ENCODE measurements at places on chromosomes 12 and 14.

DNA sequence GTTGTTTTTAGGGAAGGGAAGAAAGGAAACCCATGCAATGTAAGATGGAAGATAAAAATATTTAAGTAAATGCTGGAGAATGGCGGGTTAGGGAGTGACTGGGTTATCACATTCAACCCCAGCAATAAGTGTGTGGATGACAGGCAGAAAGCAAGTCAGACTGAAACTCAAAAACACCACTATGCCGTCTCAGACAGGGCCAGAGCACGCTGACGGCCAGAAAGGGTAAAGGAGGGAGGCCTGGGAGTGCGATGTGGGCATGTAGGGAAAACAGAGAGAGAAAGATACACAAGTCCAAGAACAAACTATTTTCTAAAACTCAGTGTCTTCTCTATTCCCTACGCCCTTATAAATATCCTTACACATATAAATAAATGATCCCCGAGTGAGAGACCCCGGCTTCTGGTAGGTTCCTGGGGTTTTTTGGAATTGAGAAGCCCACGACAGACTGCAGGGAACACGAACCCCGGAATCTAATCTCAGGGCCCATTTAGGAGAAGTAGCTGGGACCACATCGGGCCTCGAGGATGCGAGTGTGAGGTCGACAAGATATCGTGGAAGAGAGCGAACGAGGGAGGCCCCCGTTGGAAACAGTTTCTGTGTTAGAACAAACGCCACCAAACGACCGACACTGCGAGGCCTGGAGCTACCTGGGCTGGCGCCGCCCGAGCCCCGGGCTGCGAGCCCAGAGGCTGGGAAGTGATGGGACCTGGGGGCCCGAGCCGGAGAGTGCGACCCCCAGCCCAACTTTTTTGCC, 735 bp upstream of the OTX2 start:
- DNase-seq = no peak

DNA sequence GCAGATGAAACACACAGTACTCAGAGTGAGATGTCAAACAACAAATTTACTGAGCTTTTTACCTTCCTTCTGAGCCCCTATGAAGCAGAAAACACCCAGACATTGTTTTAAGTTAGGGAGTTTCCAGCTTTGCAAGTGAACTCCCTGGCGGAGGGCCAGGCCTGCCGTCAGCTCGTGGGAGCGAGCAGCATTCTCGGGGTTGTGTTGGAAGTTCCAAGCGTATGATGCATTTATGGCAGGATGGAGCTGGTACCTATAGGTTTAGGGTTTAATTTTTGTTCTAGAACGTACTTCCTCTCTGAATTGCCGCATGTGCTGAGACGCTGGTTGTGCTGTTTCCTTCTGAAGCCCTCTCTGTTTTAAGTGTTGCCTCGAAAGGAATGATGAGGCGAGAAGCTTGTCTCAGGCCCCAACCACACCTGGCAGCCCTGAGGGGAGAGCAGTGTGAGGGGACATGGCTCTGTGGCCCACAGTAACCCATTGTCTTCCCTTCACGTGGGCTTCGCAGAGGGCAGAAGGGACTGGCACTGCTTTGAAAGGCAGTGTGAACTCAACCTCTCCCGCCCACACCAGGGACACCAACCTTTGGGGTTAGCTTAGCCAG, 76.6 kb downstream of the SSPN start:
- DNase-seq = peak; percentile 85

DNA sequence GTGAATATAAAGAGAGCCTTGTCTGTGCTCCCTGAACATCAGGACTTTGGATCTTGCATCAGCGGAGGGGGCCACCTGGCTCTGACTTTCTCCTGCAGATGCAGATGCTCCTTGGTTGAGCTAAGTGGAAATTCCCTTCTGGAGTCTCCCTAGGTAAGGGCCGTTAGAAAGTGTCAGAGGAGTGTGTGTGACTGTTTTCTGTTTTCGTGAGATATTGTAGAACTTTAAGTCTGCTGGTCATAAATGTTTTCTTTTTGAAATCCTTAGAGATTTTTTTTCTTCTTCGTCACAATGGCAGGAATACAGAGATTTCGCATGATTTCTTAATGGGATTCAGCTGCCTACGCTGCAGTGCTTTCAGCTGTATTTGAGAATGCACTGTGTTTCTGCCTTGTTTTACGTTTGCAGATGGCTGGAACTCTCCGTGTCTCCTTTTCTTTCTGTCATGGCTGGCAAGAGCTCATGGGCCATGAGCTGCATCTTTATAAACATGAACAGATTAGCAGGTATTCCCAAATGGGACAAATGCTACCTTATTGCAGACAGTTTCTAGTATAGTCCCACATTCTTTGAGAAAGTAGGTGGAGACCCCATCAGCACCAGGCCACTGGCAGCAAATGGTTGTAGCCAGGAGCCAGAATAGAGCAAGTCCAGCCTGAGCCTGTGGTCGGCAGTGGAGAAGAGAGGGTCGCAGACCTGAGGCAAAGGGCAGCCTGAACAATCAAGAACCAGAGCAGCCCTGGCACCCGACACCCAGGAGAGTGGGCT, 76.2 kb upstream of the FRMD6 start:
- no peak for DNase-seq

DNA sequence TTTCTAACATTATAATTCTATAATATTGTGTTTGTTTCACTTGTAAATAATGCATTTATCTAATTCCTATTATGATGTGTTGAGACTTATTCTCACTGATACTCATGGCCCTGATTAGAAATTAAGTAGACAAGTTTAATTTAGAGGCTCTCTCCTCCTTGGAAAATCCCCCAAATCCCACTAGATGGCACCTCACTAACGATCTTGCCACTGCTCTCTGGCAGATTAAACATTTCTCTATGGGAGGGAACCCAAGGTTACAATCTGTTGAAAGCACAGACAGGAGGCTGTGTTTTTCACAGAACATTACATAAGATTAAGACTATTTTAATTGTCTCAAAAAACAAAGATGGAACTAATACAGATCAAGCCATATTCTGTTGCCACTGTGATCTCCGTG, 318.7 kb downstream of the LRFN5 start:
- peak; percentile 14 for DNase-seq

GRCh38 chr12:4769073-4769472, 48.9 kb downstream of the GALNT8 start:
- DNase-seq = no peak

DNA sequence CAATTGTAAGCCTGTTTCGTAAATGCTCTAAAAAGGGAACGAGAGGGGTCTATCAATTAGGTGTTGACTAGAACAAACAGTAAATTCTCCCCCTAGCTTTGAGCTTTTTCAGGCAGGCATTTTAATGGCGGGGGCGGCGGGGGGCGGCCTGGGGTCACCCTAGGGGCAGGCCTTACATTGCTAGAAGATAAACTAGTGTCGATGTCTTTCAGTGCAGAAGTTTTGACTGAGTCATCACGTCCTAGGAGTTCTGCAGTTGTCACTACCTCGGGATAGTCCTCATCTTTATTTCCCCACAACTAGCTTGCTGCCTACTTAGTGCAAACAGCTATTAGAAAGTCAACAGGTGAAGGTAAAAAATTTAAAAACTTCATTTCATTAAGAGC, 1.6 kb downstream of the ATP6V1D start:
- peak; percentile 13 for DNase-seq

- DNase-seq = no peak
Measured at GRCh38 chr12:114902665-114903064, 218.7 kb upstream of the TBX3 start.

DNA sequence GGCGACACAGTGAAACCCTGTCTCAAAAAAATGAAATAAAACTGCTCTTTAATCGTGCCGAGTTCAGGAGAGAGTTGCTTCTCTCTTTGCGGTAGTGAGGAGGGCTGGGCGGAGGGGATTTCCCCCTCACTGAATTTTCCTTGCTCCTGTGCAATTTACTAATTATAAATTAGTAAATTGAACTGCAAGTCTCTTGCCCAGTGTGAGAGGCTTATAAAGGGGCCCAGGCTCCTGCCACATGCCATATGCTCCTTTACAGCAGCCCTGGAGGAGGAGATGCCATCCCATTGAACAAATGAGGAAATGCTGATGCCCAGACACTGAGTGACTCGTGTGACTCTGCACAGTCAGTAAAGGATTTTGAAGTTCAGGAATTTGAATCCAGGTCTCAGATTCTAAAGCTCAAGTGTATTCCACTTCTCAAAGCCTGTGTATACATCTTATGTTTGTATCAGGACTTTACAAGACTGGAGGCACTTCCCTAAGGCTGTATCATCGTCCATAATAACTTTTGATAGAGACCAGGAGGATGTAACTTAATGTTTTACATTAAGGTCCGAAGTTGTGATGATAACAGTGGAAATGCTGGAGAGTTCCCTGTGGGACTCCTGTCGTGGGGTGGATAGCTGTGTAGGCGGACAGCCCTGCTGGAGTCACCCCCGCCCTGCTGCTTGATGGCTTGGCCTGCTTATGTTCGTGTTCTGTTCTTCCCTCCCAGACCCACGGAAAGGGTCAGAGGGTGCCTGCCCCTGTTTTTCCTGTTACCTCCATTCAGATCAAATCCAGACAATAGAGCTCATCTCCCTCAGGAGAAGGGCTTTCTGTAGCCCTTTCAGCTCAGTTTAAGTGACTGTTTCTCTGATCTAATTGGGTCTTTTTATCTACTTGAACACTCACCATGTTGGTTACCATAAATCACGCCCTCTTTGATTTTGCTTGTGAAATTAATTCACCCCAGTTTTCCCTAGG, 13.9 kb downstream of the PELI2 start:
- no peak for DNase-seq

DNA sequence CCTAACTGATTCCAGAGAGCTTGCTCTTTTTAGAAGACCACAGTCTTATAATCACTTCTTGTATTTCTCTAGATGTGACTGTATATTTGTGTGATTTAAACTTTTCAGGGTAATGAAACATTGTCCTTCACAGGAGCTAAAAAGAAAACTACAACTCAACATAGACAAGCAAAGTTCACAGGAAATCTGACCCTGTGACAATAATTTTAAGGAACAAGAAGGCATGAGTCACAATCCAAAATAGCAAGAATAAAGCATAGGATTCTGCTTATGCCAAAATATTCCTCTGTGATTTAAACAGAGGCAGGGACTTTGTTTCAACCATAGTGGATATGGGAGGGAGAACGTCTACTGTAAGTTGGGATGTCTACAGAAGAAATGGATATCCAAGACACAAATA, 44.3 kb downstream of the GPR65 start:
- no peak for DNase-seq

GRCh38 chr14:88562532-88562830, 356 bp upstream of the ZC3H14 start:
- no peak for DNase-seq

DNA sequence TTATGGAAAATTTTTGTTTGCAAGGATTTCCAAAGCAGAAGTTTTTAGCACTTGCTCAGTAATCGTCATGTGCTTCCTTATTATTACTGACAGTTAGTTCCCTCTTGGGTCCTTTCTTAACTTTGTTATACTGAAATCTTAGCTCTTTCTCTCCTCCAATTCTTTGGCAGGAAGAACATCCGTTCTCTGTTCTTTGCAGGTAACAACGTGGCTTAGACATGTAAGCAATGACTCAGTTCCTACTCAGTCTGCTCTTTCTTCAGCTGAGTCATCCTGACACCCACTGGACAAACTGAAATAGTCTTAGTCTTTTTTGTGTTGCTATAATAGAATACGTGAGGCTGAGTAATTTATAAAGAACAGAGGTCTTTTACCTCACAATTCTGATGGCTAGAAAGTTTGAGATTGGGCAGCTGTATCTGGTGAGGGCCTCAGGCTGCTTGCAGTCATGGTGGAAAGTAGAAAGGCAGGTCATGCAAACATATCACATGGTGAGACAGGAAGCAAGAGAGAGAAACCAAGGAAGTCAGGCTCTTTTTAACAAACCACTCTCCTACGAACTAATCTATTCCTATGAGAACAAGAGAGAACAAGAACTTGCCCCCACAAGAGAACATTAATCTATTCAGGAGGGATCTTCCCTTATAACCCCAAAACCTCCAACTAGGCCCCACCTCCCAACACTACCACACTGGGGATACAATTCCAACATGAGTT, 49.2 kb downstream of the TESPA1 start:
- peak; percentile 90 for DNase-seq

- no peak for DNase-seq
Measured at GRCh38 chr14:104419865-104420505, 159.6 kb upstream of the C14orf180 start.

GRCh38 chr14:94129758-94130414, 482 bp upstream of the IFI27L2 start:
- DNase-seq = peak; percentile 45

- DNase-seq = no peak
Measured at GRCh38 chr12:52257074-52257551, 17.3 kb upstream of the KRT86 start.

DNA sequence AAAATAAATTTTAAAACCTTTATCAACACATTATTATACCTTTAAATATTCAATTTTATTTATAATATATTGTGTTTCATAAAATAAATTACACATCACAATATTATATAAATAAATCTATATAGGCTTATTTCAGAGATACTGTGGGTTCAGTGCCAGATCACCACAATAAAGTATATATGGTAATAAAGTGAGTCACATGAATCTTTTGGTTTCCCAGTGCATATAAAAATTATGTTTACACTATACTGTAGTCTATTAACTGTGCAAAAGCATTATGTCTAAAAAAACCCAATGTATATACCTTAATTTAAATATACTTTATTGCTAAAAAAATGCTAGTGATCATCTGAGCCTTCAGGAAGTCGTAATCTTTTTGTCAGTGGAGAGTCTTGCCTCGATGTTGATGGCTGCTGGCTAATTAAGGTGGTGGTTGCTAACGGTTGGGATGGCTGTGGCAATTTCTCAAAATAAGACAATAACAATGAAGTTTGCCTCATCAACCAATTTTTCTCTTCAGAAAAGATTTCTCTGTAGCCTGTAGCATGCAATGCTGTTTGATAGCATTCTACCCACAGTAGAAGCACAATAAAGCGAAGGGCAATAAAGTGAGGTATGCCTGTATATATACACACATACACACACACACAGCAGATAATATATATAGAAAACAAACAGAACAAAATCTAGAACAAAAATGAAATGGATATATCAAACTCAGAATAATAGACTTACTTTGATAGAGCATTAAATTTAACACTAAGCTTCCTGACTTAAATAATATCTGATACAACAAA, 32.4 kb downstream of the CCDC59 start:
- DNase-seq = no peak

DNA sequence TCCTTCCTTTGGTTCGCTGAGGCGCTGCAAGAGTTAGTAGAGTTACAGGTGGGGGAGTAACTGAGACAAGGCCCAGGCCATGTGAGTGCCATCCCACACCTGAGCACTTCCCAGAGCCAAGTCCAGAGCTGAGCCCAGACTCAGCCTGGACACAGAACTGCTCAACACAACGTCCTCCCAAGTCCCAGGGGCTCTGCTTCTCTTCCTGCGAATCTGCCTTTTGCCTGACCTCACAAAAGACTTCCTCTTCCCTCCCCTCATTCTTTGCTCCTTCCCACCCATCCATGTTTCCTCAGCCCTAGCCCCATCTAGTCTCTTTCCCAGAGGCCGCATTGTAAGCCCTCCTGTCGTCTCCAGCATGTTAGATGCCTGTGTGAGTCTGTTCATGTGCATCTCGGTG, 16.6 kb upstream of the MCRS1 start:
- DNase-seq = no peak

- DNase-seq = no peak
Measured at GRCh38 chr12:40185303-40185693, 39.5 kb upstream of the LRRK2 start.
